Kidney epithelial cell (primary cell): ENCODE measurements at places on chromosomes 5 and 9. TPM values are rescaled to one million over a fixed set of nuclear protein-coding genes. Genes with fewer than 3 reads are reported as not detected.

Gene CCDC192
- not detected in 2 replicates for total RNA-seq

Gene SLC25A48
- not detected in 2 replicates for total RNA-seq

Gene TEX48
- not detected in 2 replicates for total RNA-seq

Gene TICAM2
- total RNA-seq, result 0.55 and 2.3 TPM in 2 replicates

Gene C9orf153
- not detected in 2 replicates for total RNA-seq

Gene C5orf46
- 1.4 and 2.1 TPM in 2 replicates for total RNA-seq

Gene CNTLN
- total RNA-seq, result 3.8 and 4.1 TPM in 2 replicates

Gene PLAC8L1
- not detected in 2 replicates for total RNA-seq

Gene MTX3
- total RNA-seq, result 12.8 and 16.8 TPM in 2 replicates

Gene WWC1
- total RNA-seq, result 118 and 121 TPM in 2 replicates

Gene SCGB3A2
- not detected in 2 replicates for total RNA-seq

Gene MBLAC2
- 4.6 and 5.6 TPM in 2 replicates for total RNA-seq

Gene SMIM3
- total RNA-seq, result 9.7 and 9.8 TPM in 2 replicates

Gene THBS4
- 2.6 and 2.9 TPM in 2 replicates for total RNA-seq

Gene FAM174A
- 20.3 and 22.2 TPM in 2 replicates for total RNA-seq

Gene KLHL3
- total RNA-seq, result 1.6 and 2.8 TPM in 2 replicates

Gene GRIA1
- not detected in 2 replicates for total RNA-seq

Gene IFNK
- total RNA-seq, result not detected in 2 replicates

Gene ANP32B
- total RNA-seq, result 21.8 and 24.1 TPM in 2 replicates

Gene BTNL8
- total RNA-seq, result not detected in 2 replicates

Gene ACTBL2
- total RNA-seq, result 1.3 and 1.5 TPM in 2 replicates

Gene CENPH
- 11.5 and 13.3 TPM in 2 replicates for total RNA-seq
